ENCODE measurements at places on chromosomes 7 and 10. TPM values are rescaled to one million over a fixed set of nuclear protein-coding genes. Genes with fewer than 3 reads are reported as not detected.

The H2BK1 gene
- 3.1 TPM for total RNA-seq

The KCNH2 gene
- total RNA-seq: 0.87 TPM

The TRIM4 gene
- total RNA-seq: 58.1 TPM

The OR2A42 gene
- total RNA-seq: 0.10 TPM

The CD36 gene
- total RNA-seq: 1.3 TPM

The EVX1 gene
- not detected for total RNA-seq

The MRPL32 gene
- total RNA-seq: 34.2 TPM

The UNC5B gene
- not detected for total RNA-seq

The SYNPO2L gene
- total RNA-seq: not detected

The ACTL6B gene
- not detected for total RNA-seq

The SFTPA1 gene
- total RNA-seq: not detected

The HHEX gene
- 155 TPM for total RNA-seq

The SUGCT gene
- total RNA-seq: 2.6 TPM

The AKR1C1 gene
- total RNA-seq: not detected

The SPDYE8 gene
- not detected for total RNA-seq

Data from B cell (primary cell).